Bronchial epithelial cell (primary cell): ENCODE measurements at places on chromosomes 16 and 17. TPM values are rescaled to one million over a fixed set of nuclear protein-coding genes. Genes with fewer than 3 reads are reported as not detected.

Gene TAT
- total RNA-seq: not detected in 2 replicates

Gene CDK5R1
- 2.9 and 5.5 TPM in 2 replicates for total RNA-seq

- DNase-seq: no peak
Measured at GRCh38 chr16:1169285-1170075, 16.6 kb downstream of the CACNA1H start.

GRCh38 chr16:83105279-83106077 lies 478.7 kb downstream of the CDH13 start:
- peak; percentile 93 for DNase-seq

GRCh38 chr16:74601126-74601871 lies 5.6 kb downstream of the GLG1 start:
- peak; percentile 55 for DNase-seq

Gene PIRT
- not detected in 2 replicates for total RNA-seq

DNA sequence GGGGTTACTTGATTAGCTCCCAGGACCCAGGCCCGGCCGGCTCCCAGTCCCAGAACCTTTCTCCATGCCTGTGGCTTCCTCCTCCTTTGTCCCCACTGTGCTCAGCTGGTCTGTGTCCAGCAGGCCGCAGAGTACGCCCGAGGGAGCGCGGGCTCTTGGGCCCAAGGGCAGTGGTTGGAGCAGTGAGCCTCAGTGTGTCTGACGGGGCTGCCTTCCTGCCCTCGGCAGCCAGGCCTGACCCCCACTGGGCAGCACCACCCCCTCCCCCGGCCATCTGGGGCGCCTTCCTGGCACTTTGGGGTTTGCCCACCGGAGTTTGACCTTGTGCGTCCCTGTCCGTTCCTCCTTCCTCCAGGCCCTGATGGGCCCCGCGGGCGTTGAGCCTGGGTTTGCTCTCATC lies 62.4 kb upstream of the PVALEF start:
- DNase-seq: no peak

GRCh38 chr17:40284085-40284713 lies 3.5 kb upstream of the CDC6 start:
- peak; percentile 95 for DNase-seq

- DNase-seq: no peak
Measured at GRCh38 chr17:77521076-77521475, 380.3 kb downstream of the SEC14L1 start.

- peak; percentile 1 for DNase-seq
Measured at GRCh38 chr17:76968707-76969597, 100.7 kb downstream of the MGAT5B start.
